ENCODE measurements at places on chromosomes 7 and 10.

GRCh38 chr7:143263266-143264195 is at the start of gene GSTK1:
GSTK1 (plus strand) TSS chr7:143263441; CDS start chr7:143263514, 73 bp downstream.
- peak; percentile 69 for DNase-seq

DNA sequence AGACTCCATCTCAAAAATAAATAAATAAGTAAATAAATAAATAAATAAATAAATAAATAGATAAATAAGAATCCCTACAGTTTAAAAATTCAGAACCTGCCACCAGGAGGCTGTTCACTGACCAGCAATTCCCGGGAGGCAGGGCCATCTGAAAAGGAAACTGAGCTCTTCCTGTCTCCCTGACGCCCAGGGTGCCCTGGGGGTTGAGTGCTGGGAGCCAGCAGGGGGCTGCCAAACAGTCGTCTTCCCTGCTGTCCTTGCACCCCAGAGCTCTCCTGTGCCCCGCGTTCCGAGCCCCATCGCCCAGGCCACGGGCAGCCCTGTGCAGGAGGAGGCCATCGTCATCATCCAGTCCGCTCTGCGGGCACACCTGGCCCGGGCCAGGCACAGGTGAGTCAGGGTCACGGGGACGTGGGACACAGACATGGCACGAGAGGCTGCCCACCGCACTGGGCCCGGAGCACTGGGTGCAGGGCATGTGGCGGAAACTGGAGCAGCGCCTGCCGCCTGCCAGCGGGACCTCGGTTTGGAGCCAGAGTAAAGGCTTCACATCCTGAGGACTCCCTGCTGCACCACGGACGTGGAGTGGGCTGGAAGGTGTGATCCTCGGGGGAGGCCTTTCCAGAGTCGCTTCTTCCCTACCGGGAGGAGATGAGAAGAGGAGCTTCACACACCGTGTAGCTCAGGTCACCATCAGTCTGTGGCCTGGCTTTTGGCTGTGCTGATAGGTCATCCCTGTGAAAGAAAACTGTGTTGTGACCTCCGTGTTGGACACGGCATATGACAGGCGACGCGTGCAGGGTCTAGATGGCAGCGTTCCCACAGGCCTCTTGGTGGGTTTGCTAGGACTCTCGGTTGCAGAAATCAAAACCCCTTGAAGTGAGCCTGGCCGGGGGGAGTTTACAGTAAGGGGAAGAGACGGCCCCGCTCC is 25.9 kb upstream of the TTYH3 start:
- DNase-seq = no peak

- DNase-seq = no peak
These were observed 110.9 kb downstream of the DYNC1I1 start for GRCh38 chr7:95883217-95883616.

DNA sequence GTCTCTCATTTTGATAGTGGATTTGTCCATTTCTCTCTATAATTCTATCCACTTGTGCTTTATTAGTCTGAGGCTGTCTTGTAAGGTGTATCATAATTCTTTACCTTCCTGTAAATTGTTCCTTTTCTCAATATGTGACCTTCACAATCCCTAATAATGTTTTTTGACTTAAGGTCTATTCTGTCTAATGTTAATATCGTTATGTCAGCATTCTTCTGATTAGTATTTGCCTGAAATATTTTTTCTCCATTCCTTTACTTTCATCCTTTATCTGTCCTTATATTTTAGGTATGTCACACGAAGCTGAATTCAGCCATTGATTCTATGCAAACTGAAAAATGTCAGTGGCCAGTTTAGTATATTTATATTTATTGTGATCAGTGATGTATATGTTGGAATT is 99.8 kb downstream of the HBP1 start:
- DNase-seq = no peak

DNA sequence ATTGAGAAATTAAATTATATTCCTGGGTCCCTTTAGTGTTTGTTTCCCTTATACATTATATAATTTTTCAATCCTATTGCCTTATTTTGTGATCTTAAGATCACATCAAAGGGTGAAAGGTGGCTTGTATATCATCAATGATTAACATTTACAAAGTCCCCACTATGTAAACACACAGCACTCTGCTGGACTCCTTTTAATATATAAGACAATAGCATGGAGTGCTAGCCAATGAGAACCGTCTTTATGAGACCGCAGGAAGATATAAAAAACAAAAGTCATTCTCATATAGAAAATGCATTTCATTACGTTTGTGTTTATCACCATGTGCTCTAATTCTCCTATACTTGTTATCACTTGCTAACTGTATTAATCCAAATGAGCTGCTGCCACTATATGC is 108.5 kb downstream of the HOXA1 start:
- no peak for DNase-seq

DNA sequence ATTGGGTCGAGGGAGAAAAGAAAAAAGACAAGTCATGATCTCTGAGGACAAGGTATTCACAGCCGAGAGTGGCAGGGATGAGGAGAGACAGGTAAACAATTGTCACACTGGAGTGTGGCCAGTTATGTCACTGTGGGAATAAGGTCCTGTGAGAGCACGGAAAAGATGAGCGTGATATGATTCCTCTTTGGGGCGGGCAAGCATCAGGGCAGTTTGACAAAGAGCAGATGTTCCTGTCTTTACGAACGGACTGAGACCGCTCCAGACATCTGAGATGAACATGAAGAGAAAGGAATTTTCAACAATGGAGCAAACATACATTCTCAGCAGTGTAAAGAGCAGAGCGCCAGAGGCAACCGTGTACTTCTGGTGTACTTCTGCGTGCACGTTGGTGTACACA is 278.1 kb downstream of the DPP6 start:
- no peak for DNase-seq

GRCh38 chr7:16951483-16952080 is 69.8 kb upstream of the AGR3 start:
- DNase-seq = no peak

DNA sequence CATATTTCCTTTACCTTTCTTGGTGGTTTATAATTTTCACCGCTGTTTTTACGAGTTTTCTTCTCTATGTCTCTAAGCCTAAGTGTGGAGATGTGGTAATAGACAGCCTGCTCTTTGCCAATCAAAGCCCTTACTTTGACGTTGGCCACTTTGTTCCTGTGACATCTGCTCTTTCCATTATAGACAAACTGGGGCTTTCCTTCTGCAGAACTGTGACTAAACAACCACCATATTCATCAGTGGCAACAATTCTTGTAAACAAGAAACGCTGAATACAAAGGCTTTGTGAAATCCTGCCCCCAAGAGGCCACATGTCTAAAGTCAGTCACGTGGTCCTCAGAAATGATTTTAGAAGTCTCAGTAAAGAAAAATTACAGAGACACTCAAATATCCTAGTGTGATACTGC is 59.6 kb upstream of the CAPZA2 start:
- peak; percentile 9 for DNase-seq

GRCh38 chr7:33592718-33593117 is 312.6 kb upstream of the BMPER start:
- DNase-seq = no peak

- DNase-seq = no peak
These were observed 12.6 kb downstream of the NUDT1 start for GRCh38 chr7:2254429-2255144.

DNA sequence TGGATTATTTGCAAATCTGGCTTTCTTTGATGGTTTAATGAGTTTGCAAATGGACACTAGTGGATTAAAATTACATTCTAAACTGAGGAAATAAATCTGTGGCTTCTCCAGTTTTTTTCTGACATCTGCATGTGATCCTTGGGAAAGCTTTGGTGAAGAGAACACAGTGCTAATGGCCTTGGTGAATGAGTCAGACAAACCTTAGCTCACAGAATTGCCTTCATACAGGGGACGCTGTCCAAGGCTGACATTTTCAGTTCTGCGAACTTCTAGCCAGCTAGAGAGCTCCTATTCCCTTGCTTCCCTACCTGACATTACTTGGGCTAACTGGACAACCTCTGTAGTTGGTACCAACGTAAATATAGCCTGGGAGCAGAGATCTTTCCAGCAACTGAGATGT is 21.2 kb downstream of the BMPER start:
- no peak for DNase-seq

- no peak for DNase-seq
These were observed 92.8 kb upstream of the TAC1 start for GRCh38 chr7:97639036-97639435.

GRCh38 chr7:30829471-30829870 is 58.3 kb downstream of the MINDY4 start:
- DNase-seq = no peak

DNA sequence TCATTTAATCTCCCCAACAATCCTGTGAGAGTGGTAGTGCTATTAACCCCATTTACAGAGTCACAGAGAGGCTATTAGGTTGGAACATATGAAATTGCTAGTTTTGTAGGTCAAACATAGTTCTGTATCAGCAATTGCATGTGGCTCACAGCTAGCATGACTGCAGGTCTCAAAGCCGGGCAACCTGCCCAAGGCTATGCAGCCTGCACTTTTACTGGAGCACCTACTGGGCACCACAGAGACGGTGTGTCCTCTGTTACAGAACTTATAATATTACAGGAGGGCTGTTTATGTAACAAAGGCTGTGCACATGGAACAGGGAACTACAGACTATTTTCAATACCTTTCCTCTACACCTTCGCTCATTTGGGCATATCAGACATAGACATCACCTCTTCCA is 355.8 kb downstream of the RPS24 start:
- DNase-seq = no peak

DNA sequence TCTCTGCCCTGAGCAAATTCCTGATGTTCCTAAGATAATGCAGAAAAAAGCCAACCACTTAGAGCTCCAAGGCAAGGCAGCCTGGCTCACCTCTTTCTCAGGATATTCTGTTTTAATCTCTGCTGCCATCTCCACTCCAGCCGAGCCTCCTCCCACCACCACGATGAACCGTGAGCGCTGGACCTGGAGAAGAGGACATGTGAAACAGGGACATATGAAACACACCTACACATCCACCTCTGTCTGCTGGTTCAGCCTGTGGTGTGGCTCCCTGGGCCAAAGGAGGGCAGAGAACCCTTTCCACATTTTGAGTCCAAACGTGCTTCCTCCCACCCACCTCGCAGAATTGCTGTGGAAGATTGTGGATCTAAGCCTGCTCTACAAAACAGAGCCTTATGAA is 12.2 kb downstream of the AIFM2 start:
- no peak for DNase-seq

- DNase-seq = no peak
These were observed 10.9 kb upstream of the MAP3K8 start for GRCh38 chr10:30422981-30423654.

DNA sequence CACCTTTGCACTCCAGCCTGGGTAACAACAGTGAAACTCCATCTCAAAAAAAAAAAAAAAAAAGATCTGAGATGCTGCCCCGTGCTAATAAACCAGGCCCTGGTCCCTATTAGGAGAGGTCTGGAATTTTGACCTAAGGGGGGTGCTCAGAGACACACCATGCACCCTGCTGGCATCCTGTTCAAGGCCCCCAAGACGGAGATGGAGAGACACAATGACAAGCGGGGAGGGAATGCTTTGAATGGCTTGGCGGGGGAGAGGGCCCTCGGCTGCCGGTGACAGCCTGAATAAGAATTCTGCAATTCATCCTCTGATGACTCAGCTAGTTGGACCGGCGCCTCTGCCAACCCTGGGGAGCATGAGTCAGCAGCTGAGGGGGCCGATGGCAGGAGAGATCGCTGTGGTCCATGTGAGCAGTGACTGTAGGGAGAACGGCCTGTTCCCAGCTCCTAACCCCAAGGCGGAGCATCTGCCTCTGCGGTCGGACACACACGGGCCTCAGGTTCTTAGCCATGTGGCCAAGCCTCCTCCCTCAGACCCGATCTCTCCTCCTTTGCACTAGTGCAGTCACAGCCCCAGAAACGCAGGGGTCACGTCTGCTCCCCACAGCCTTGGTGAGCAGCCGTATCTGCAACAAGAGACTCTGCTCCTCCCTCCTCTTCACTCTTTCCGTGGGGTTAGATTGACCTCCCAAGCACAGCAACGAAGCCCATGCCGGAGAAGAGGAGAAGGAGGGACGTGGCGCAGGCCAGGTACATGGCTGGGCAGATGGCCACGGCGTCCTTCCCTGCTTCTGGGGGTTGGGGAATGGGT is 14.9 kb downstream of the TRIM56 start:
- peak; percentile 67 for DNase-seq

DNA sequence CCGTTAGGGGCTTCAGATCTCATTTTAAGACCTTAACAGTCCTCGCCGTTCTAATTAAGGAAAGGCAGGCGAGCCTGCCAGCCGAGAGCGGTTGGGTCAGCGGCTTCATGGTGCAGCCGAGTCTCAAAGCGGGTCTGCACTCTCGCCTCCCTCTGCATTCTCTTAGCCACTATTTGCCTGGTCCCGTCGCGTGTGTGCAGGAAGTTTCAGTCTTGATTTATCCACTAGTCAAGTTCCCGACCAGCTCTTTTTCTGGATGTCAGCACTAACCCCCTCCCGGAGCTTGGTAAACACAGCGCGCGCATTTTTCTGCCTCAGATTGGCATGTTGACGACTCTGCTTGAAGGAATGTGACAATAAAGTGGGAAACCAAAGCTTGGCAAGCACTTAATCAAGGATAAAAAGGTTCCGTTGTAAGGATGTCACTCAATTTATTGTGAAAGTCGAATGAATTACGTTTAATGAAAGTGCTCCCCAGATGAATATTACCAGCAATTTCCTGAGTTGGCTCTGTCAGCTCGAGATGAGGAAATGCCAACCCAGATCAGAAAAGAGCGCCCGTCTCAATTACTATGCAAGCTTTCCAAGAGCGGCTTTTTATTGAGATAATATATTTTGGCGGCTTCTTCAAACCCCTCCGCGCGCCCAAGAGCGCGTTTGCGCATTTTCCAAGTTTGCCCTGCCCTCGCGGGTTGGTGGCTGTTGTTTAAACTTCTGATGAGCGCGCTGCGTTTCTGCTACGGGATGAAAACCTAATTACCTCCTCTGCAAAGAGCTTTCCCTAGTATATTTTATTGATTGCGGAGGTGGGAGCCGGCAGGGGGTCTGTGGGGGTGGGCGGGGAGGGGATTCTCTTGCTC is 7.9 kb downstream of the NXPH1 start:
- no peak for DNase-seq

DNA sequence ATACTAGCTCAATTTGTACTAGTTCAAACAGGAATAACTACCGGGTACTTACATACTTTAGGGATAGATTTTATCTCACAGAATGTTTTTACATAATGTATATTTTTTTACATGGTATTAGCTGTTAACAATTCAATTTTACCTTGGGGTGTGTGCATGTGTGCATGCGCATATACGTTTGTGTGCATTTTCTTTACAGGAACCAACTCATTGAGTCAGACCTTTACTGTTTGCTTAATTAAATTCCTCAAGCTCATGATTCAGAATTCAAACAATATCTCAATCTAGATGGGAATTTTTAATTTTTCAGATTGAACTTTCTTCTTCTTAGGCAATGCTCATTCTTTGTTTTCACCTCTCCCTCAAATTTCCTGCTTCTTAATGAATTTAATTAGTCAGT is 24.7 kb upstream of the WASL start:
- no peak for DNase-seq

GRCh38 chr10:120583424-120584108 is 126.5 kb downstream of the PLPP4 start:
- DNase-seq = no peak

GRCh38 chr7:28956608-28957063 is 1.5 kb downstream of the TRIL start:
- no peak for DNase-seq

All from NCI-H446 (cell line).